ENCODE measurements at places on chromosomes 5 and 9.

GRCh38 chr5:143737062-143737461 lies 74.9 kb upstream of the HMHB1 start:
- DNase-seq: no peak

DNA sequence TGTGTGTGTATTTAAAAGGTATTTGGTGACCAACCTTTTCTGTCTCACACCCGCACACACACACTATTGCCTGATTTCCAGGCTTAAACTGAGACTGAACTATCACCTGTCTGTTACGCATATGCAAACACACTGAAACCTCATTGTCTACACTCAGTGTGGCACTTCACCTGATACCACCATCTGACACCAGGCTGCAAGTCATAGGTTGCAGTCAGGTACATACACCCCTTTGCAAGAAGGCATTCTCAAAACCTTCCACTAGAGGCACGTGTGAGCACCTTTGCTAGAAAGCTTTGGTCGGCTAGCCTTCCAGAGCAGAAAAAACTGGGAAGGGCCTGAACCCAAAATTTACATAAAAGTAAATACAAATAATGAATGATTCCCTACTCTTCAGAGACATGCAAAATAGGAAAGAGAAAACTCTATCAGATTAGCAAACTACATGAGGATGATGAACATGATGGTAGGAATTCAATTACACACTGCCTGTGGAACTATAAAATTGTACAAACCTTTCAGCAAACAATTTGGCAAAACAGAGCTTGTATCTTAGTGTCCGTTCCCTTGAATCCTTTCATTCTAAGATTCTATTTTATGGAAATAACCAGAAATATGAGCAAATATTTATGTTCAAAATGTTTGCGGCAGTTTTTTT lies 5.9 kb upstream of the FOXD1 start:
- DNase-seq: peak; percentile 24

- DNase-seq: no peak
These were observed 316.0 kb upstream of the TLE4 start for GRCh38 chr9:79255651-79256260.

DNA sequence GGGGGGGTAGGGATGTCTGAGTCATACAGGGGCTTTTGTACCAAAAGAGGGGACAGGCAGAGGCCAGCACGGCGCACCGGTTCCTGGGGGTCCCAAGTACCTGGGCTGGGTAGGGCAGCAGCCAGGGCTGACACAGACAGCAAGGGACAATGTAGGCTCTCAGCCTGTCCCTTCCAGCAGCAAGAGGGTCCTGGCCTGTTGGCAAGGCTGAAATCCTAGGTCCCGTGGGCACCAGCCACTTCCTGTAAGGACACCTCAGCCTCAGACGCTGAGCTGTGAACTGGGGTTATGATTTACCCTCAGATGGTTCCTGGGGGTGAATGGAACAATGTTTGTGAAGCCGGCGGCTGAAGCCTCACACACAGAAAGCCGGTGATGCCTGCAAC lies 41.3 kb downstream of the NACC2 start:
- DNase-seq: no peak

- DNase-seq: no peak
These were observed 57.8 kb downstream of the MPDZ start for GRCh38 chr9:13221741-13222140.

DNA sequence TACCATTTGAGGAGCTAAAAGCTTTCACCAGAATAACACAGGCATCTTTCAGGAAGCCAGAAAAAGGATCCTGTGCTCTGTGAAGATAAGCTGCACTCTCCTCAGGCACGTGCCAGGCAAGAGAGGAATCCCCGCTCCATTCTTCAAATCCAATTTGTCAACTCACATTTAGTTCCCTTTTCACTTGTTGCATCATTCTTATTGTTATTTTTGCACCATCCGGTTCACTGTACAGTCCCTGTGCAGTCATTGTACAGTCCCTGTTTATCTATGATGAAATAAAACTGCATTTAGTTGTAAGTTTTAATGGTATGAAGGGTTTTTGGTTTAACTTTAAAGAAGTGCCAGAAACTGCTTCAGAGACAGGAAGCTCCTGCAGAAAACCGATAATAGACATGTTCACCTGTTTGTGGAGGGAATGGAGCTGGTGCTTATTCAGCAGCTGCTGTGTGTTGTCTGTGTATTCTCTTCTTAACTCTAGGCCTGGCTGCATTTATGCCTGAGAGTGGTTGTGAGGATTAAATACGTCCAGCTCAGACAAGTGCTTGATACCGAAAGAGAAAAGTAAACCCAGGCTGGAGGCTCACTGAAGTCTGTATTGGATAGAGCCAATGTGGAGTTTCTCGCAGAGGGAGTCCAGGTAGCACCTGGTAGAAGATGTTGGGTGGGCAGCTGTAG lies 22.4 kb downstream of the IFNW1 start:
- no peak for DNase-seq

DNA sequence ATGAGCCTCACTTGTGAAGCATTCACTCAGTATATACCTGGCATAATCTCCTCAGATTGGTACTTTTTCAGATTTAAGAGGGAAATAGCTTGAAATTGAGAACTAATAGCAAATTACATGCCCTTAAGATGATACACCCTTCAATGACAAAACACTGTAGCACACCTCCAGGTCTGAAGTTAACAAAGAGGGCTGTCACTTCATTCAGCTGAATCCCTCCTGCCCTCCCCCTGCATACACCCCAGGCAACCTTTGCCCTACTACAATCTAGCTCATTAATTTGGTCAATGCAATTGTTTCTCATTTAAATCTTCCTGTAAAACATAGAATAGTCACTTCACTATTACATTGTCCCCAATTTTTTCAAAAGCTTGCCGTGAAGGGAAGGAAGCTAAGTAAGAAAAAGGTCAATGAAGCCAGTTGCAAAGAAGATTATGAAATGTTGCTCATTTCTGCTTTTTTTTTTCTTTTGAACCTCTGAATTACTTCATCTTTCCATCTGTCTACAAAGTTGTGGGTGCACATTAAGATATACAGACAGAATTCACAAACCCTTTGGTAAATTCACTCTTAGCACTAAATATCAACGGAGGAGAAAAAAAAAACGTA lies 294.8 kb upstream of the PTGER4 start:
- no peak for DNase-seq

DNA sequence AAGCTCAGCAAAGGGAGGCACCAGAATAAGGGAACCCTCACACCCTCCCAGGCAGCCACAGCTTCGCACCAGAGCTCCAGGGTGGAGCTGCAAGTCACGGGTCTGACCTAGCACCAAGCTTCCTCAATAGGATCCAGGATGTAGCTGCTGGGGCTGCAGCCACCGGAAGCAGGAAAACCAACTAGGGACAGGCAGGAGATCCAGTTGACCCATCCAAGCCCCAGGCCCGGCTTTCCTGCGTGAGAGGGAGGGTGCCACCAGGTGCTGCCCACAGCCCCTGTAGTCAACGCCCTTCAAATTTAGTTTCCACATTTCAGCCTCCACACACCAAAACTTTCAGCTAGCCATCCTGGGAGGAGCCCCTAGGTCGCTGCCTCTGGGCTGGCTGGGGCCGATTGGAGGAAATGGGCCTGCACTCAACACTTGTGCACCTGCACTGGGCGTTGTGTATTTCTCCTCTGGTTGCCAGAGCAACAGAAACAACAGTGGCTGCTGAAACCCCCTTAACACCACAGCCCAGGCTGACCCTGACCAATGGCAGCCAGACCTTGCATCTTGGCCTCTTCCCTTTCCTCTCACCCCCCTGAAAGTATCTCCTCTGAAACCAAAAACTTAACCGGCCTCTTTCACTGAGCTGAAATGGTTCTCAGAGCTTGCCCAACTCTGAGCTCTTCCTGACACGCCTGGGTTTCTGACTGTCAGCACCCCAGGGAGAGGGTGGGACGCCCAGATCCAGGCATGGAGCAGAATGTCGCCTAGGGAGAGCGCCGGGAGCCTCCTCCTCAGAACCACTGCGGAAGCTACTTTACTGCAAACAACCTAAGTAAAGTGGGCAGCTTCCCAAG lies 226.5 kb upstream of the MAP3K1 start:
- no peak for DNase-seq

GRCh38 chr5:96439477-96440184 lies 6.6 kb upstream of the PCSK1 start:
- no peak for DNase-seq

DNA sequence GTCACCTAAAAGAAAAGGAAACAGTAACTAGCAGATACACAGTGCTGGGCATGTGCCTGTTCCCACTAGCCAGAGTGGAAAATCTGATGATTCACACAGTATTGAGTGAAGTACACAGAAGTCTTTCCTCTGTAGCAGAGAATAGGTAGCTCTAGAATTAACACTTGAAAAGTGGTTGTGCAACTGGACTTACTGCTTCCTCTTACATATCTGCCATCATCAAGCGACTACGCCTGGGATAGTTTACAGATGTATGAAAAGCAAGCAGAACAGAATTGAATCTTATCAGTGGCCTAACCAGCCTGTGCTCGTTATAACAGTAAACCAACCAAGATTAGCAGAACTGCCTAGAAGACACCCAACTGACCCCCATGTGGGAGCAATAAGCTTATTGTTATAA lies 130.6 kb downstream of the DTWD2 start:
- no peak for DNase-seq

GRCh38 chr5:142578161-142578830 lies 107.6 kb downstream of the FGF1 start:
- no peak for DNase-seq

GRCh38 chr9:108395421-108395820 lies 460.4 kb downstream of the ACTL7B start:
- no peak for DNase-seq

GRCh38 chr9:13292782-13293181 lies 13.3 kb upstream of the MPDZ start:
- no peak for DNase-seq

GRCh38 chr9:85516976-85517637 lies 224.6 kb downstream of the AGTPBP1 start:
- no peak for DNase-seq

GRCh38 chr5:67375606-67376005 lies 179.0 kb upstream of the CD180 start:
- DNase-seq: no peak

DNA sequence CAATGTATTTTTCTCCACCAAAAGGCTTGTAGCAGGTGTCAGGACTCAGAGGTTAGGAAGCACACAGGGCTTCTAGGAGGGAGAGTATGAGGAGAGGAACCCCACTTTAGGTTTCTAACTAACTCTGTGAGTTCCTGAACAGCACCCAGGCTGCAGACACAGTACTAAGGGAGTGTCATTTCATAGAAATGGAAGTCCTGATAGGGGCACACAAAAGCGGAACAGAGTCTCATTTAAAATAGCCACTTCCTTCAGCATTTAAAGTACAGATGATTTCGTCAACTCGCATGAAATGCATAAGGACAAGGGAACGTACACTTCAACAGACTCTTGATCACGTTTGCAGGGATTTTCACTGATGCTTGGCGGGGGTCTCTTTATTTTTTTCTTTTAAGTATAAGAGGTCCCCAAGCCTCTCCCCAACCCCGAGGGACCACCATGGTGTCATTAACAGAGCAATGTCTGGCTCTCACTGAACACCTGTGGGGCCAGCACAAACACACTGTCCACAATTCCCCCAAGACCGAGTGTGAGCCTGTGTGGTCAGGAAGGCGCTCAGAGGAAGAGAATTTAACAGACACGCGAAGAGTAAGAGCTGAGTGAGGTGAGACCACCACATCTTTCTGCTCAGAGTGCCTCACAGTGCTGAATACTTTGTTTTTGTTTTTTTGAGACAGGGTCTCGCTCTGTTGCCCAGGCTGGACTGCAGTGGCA lies 82.3 kb downstream of the SECISBP2 start:
- no peak for DNase-seq

DNA sequence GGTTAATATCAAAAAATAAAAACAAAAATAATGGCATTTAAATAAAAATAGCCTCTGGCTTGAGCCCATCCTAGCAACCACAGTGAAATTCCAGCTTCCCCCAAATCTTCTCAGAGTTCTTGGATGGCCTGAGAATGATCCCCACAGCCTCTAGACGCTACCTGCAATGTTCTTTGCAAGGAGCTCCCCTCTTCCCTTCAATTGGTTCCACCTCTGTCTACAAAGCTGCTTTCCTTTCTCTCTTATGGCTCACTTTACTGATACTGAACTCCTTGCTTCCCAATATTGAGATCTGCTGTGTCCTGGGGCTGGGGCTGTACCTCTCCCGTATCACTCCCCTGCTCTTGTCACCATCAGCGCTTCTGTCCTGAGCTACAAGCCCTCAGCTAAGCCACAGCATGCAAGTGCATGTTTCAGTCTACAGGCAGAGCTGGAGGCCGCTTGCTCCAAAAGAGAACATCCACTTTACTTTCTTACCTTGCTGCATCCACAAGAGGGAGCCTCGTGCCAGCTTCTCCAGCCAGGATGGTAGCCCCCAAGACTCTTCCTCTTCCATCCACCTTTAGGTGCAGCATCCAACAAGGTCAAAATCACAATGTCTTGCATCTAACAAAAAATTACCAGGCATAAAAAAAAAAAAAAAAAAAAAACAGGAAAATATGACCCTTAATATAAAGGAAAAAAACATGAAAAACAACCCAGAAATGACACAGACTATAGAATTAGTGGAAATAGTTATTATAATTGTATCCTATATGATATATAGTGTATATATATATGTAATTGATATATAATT lies 57.4 kb upstream of the PRSS3 start:
- peak; percentile 29 for DNase-seq

DNA sequence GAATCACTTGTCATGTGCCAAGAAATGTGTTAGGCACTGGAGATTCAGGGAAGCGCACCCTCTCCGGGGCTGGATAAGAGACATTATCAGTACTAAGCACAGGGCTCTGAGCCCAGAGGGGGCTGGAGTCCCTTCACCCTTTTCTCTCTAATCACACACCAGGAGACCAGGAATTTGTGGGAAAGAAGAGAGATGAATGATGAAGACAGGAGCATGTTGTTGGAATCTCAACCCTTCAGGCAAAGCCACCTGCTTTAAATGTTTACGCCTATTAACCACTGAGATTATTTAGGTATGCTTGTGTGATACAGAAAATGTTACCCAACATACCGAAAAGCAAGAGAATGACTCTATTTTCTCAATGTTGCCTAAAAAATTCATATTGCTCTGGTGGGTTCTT lies 119.8 kb downstream of the ENTREP1 start:
- DNase-seq: no peak

GRCh38 chr5:61777292-61777691 lies 445.2 kb downstream of the ZSWIM6 start:
- no peak for DNase-seq

GRCh38 chr9:91150998-91151717 lies 210.6 kb downstream of the AUH start:
- no peak for DNase-seq

GRCh38 chr9:75482566-75482965 lies 394.3 kb downstream of the OSTF1 start:
- DNase-seq: no peak

DNA sequence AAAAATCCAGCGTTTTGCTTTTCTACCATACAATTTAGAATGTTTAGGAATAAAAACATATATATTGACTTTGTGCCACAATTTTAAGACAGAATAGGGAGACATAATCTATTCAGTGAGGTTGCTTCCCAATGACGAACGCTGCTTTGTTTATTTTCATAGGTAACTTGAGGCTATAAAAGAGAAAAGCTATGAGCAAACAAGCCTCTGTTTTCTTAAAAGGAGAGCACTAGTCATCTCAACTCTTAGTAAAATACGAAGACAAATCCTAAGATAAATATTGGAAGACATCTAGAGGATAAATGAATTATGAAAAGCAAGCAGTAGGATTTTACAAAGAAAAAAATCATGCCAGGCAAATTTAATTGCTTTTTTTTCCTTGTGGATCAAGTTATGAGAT lies 363.6 kb downstream of the ANXA1 start:
- DNase-seq: no peak

All from SW 1271 (cell line).